Stimulated activated CD4-positive, alpha-beta T cell treated with anti-CD3 and anti-CD28 coated beads, Interleukin-15, amount 100 ng/mL, for 24 hours (primary cell): ENCODE measurements at places on chromosomes 16 and 17.

- no peak for DNase-seq
Measured at GRCh38 chr17:75588596-75589011, 1.0 kb downstream of the MYO15B start.

DNA sequence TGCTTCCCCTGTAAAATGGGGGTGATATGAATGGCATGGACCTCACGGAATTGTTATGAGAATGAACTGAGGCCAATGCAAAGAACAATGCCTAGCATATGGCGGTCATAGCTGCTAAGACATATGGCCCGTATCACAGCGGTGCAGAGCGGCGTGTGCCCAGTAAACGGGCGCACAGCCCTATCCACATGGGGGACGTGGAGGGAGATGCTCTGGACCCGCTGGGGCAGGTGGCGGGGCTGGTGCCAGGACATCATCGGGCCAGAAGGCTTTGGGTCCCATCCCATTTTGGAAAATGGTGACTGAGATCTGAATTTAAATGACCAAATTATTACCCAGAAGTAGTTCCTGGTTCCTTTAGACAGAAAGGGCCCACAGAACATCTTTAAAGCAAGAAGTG lies 18.5 kb upstream of the CPSF4L start:
- no peak for DNase-seq

GRCh38 chr16:57551057-57551456 lies 8.6 kb downstream of the ADGRG5 start:
- no peak for DNase-seq

DNA sequence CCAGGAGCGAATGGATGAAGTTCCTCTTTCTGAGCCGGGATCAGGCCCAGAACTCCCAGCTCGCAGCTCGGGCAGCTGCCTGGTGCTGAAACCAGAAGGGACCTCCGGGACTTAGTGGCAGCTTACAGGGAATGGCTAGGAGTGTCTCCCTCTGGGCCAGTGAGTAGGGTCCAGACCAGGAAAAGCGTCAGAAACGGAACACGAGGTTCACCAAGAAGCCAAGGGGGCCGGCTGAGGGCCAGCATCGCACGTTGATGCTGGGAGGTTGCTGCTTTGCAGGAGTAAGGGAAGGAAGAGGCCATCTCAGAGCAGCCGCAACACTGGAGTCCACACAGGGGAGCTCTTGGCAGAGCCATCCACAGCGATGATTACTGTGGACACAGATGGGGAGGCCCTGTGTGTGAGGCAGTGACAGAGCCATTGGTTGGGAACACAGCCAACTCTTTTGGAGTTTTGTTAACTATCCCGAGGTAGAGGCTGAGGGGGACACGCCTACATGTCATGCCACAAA lies 74.0 kb upstream of the CREBBP start:
- DNase-seq = no peak
